ENCODE measurements at places on chromosomes 7 and 10.

- no peak for DNase-seq
Measured at GRCh38 chr10:73017955-73018480, 63.4 kb upstream of the PLA2G12B start.

DNA sequence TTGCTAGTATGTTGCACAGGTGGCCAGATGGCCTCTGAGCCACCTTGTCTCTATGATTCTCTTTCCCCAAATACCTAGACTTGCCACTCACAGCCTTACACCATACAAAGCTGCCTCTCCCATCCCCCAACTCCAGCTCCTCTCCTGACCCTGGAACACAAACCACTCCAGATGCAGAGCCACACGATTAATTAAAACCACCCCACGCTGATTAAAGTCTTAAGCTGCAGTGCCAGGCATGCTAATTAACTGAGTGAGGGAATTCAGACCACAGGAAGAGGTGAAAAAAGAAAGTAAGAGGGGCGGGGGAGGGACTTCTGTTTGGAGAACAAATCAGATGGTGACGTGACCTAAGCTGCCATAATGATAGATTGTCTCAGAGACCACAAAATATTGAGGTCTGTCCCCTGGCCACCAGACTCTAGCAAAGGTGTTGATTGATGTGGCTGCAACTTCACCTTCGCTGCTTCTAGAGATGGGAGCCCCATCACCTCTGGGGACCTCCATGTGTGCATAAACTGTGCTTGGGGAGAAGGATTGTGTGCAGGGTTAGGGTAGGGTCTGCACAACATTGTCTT lies 331.3 kb downstream of the PLXNA4 start:
- no peak for DNase-seq

GRCh38 chr7:129423700-129424410 lies 10.4 kb upstream of the STRIP2 start:
- no peak for DNase-seq

GRCh38 chr7:133484086-133484485 lies 231.2 kb downstream of the EXOC4 start:
- no peak for DNase-seq

- DNase-seq: no peak
Measured at GRCh38 chr7:18597754-18598153, 102.2 kb downstream of the HDAC9 start.

GRCh38 chr10:88849234-88849633 lies 2.4 kb downstream of the ANKRD22 start:
- DNase-seq: no peak

DNA sequence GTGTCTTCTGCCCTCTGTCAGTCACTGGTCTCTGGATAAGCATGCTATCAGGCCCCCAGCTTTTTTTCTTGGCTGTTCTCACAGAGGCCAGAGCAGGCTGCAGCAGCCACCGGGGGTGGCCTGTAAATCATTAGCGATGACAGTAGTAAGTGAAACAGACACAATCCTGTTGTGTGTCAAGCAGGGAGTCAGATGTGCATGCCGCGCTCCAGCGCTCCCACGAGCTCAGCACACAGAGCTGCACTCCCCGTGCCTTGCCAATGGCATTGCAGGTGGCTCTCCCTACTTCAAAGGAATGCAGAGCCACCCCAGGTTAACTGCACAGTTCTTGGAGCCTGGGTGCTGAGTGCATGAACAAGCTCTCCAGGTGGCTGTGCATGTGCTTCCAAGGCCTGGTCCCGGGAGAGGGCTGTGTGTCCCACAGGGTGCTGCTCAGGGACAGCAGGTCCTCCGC lies 226.1 kb downstream of the GLRX3 start:
- no peak for DNase-seq

DNA sequence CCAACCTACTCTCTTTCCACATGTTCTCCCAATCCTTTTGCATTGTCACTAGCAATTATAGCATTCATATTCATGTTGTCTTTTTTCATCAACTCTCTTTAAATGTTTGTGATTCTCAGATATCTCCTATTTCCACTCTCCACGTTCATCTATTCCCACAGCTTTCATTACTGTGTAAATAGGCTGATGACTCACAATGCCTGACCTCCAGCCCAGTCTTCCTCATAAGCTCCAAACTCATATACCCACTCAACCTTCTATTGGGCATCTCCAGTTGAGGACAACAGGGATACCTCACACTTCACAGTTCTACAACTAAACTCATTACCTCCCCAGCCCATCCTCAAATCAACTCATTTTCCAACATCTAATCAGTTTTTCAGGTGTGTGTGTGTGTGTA lies 194.1 kb downstream of the DGKI start:
- no peak for DNase-seq

DNA sequence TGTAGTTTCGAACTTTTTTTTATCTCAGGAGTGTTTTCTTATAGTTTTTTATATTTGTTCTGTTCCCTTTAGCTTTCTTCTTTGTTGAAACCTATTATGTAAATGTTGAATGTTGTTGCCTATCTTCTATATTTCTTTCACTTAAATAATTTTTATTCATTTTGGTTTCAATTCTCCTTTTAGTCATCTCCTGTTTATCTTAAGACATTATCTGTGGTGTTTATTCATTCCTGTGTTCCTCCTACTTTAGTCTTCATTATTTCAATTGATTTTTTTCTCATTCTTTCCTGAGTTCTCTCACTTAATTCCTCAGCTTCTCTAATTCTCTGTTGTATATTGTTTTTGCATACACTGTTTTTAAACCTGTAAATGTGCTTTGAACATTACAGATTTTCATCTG lies 64.1 kb downstream of the XPNPEP1 start:
- no peak for DNase-seq

DNA sequence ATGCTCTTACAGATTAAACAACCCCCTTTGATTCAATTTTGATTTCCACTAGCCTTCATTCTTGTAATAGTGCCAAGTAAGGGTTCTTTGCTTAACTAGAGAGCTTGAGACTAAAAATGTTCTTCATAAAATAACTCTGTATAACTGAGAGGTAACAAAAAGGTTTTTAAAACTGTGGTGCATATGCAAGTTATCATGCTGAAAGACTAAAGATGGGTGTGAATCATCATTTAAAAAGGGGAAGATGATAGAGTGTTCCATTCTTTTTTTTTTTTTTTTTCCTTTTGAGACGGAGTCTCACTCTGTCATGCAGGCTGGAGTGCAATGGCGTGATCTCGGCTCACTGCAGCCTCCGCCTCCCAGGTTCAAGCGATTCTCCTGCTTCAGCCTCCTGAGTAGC lies 11.1 kb downstream of the MDFIC start:
- DNase-seq: no peak

DNA sequence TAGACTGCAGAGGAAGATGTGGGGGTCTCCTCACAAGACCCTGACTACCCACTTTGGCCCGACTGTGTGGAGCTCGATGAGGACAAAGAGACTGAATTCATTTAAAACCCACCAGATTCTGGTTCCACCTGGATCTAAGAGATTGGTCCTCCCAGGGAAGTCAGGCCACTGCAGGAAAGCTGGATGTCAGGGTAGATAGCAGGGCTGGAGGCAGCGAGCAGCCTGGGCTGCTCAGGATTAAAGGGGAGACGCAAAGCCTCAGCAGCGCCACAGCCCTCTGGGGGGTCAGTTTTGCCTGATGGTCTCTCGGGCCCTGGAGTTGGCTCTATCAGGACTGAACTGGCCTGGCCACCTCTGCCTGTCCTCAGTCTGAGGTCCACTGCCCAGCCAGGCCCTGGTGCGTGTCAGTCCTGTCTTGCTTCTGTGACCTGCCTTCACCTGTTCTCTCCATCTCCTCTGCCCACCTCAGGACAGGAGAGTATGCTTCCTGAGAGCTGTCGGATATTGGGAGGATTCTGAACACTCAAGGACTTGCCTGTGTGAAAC lies 12.2 kb upstream of the KLRG2 start:
- no peak for DNase-seq

DNA sequence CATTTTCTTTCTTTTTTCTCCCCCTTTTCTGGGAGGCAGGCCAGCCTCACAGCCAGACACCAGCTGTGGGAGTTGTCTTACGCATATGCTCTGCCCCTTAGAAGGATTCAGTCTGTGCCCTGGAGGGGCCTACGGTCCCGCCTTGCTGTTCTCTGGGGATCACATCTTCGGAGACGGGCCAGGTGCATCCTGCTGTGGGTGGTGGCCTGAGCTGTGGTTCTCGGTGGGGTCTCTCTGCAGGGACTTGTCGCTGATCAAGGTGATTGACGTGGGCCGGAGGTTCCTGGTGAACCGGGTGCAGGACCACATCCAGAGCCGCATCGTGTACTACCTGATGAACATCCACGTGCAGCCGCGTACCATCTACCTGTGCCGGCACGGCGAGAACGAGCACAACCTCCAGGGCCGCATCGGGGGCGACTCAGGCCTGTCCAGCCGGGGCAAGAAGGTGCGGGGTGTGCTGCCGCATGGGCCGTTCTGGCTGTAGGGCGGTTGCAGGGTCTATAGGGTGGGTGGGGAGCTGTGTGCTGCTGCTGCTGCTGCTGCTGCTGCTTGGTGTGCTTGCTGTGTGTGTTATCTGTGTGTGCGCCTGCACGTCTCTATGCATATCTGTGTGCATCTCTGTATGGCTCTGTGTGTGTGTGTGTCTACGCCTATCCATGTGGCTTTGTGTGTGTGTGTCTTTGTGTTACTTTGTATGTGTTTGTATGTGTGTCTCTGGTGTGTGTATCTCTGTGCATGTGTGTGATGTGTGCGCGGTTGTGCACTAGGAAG lies 17.9 kb downstream of the PFKFB3 start:
- no peak for DNase-seq

GRCh38 chr10:78248651-78249464 lies 215.2 kb downstream of the RPS24 start:
- no peak for DNase-seq

GRCh38 chr10:114179747-114180146 lies 594 bp downstream of the TDRD1 start:
- no peak for DNase-seq

DNA sequence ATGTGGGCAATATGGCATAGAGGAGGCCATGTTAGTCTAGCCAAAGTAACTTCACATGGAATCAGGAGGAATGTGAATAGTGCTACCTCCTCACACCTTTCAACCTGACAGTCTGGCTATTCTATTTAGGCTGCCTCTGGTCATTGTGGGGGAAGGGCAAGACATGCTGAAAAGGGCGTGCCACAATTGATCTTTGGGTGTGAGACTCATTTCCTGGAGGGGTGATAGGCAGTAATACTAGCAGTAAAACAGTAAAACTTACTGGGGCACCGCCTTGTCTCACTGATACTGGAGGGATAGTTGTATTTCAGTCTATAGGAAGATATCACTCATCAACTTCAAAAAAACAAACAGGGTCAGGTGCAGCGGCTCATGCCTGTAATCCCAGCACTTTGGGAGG lies 88.7 kb downstream of the TMEM168 start:
- no peak for DNase-seq

- DNase-seq: no peak
Measured at GRCh38 chr10:88439932-88440331, 143.2 kb downstream of the RNLS start.

DNA sequence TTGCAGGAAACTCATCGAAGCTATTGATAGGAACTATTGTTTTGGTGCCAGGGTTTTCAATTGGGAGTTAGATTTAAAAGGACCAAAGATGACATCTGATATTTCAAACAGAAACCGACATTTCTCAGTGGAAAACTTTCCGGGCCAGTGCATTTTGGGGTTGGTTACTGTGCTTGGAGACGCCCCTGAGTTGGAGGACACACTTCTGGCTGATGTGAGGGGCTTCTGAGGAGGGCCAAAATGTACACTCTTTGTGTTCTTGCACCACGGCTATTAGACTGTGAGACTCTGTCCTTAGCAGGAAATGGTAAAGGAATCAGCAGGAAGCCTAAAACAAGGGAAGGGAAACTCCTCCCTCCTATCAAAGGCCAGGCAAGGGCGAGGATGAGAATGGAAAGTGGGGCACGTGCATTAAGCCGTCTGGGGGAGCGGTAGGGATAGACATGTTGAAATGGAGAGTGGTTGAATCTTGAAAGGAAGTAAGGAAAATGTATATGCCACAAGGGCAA lies 1.8 kb upstream of the SRGN start:
- DNase-seq: no peak

- no peak for DNase-seq
Measured at GRCh38 chr10:44064987-44065787, 319.7 kb downstream of the CXCL12 start.

DNA sequence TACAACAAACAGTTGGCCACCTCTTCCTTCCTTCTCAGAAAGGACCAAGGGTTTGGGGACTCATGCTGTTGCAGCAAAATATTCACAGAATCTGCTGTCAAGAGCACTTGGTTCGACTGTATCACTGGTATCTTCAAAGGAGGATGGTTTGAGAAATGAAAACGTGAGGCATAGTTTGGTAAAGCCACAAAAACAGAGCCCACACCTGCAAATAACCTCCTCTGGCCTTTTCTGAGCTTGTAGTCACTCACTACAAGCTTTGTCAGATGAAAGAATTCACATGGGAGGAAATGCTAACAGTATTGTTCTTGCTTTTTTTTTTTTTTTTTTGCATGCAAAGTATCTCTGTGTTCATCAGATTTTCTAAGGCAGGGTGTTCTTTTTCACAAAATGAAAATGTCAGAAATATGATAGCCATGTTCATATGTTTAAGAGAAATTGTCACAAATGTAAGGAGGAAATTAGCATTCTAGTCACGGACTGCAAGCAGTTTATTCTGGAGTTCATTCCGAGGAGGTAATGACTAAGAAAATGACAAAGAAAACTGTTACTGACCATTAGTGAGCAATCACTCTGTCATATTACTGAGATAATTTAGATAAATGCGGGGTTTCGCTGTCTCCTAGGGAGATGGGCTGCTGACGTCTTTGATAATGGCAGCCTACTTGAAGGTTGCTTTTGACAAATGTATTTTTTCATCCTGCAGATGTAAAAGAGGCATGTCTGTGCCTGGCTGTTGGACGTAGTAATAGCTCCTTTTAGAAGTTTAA lies 117.8 kb upstream of the MYO3A start:
- DNase-seq: no peak

DNA sequence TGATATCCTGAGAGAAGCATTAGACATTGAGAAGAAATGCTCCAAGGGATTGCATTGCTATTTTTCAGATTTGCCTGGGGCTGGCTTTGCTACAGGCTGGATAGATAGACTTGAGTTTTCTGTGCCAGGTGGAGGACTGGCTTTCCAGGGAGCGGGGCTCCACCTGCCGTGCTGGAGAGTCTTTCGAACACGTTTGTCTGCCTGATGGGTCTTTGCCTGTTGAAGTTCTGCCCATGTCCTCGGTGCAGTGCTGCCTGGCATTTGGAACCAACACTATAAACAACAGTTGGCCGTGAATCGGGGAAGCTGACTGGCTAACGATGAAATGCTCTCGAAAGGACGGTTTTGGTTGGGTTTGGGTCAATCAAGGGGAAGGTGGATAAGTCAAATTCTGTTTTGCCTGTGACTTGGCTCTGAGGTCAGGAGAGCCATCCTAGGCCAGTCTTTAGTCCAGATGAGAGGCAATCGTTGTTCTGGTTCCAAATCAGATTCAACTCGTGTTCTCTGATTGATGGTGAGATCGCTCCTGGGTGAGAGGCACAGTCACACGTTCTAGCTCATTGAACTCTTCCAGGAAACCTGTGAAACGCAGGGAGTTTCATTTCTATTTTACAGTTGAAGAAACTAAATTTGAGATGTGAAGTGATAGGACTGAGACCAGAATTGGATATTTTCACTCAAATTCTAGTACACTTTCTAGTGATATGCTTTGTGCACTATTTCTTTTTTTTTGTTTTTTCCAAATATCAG lies 599.0 kb downstream of the TYW1 start:
- no peak for DNase-seq

GRCh38 chr10:78316451-78316931 lies 282.8 kb downstream of the RPS24 start:
- DNase-seq: no peak

- no peak for DNase-seq
Measured at GRCh38 chr7:25842201-25842733, 309.7 kb upstream of the NFE2L3 start.

- DNase-seq: no peak
Measured at GRCh38 chr7:92631067-92631849, 41.1 kb upstream of the FAM133B start.

All from SIG-M5 (cell line).